ENCODE measurements at places on chromosomes 1 and 21.

DNA sequence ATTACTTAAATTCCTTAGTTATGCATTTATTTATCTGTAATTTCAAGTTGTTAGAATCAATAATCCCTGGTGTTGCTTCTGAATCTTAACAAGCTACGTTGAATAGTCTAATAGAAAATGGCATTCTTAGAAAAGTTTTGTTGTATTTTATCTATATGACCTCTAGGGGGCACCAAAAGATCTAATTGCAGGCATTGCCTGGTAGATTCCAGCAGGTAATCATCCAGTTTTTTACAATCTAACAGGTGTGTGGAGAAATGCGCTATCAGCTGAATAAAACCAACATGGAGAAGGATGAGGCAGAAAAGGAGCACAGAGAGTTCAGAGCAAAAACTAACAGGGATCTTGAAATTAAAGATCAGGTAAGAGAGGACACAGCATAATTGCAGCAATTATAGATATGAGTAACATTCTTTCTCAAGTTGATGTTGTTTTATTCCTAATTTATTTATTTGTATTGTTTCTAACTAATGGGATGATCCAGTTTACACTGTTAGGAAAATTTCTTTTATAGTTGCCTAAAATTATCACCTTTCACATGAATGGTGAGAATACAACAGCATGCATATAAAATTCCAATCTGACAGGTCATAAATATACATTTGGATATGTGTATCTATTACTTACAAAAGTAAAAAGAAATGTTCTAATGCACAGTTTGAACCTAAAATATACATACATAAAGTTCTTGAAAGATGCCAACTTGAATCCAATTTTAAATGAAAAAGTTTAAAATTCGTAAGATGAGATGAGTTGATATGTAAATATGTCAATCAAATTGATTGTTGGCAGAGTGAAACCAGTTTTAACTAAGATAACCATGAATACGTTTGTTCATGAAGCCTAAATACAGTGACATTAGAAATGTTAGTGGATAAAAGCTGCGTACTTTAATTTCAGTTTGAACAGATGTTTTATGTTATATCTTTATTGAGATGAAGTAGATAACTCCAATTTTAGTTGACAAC is 88.4 kb downstream of the SDCCAG8 start:
- no peak for DNase-seq

- DNase-seq: no peak
These were observed 5.8 kb upstream of the LAMC2 start for GRCh38 chr1:183180218-183180617.

GRCh38 chr1:245288796-245289195 is 134.0 kb downstream of the KIF26B start:
- DNase-seq: no peak

DNA sequence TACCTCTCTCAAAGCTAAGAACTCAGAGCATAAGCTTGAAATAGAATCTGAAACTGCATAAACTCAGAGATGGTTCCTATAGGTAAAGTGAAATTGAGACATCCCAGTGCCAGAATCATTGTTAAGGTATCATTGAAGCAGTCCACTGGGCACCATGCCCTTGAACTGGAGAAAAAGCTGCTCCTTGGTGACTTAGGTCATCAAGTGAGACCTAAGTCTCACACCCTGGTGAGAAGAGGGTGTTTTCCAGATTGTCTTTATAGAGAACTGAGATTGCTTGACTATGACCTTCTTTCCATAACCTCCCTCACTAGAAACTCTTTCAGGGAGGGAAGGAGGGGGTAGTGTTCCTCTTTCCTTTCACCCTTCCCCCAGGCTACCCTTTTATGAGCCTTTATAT is 9.4 kb upstream of the ATP6V1G3 start:
- no peak for DNase-seq

DNA sequence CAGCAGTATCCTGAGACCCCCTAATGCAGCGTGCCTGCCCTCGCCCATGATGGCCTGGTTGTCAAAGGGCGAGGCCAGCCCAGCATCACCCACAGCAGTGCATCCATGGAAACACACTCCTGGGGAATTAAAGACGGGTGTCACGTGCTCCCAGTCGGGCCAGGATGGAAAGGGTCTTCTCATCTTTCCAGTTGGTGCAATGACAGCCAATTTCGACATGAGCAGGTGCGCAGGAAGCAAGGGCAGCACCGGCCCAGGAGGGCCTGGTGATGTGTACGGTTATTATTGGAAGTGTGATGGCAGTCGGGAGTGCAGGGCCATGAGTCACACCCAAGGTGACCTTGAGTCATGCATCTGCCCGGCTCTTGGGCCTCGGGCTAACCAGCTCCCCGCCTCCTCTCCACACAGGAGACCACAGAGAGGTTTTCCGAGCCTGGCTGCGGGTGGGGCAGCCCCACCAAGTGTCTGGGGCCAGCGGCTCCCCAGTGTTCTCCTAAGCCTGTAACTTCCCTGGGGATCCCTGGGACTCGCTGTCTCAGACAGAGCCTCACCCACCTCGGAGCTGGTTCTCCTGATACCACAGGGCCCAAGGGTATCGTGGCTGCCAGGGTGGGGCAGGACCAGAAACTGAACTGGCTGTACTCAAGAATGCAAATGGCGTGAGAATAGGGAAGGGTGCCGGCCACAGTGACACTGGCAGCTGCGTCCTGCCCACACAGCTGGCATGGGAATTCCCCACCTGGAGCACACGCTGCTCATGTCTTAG is 119.8 kb downstream of the SIK1 start:
- DNase-seq: no peak

GRCh38 chr1:42737257-42737656 is 2.8 kb downstream of the CLDN19 start:
- DNase-seq: no peak

GRCh38 chr1:162133566-162133965 is 64.1 kb downstream of the NOS1AP start:
- no peak for DNase-seq

DNA sequence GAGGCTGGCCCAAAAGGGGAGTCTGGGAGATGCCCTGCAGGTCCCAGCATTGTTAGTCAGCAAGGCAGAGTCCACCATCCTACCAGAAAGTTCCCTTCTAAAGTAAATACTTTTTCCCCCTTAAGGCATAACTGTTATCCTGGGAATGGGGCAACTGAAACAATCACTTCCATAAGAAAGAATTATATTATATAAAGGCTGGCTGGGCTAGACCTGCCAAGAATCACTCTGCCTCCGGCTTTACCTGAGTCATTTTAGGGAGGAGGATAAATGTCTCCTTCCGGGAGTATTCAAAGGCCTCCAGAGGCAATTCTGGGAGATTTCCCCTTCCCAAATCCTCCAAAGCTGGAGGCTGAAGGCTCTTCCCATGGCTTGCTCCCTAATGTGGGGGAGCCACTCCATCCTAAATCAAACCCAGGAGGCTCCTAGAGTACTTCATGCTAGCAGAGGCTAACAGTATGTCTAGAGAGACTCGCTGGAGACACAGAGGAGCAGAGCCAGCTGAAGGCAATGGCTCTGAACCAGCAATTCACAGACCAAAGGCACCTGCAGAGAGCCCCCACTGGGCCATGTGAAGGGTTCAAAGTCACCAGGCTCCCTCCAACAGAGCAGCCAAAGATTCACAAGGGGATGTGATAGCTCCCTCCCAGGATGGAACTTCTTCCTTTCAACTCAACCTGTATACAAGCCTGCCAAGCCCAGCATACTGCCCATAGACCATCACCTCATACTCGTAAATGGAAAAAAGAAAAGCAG is 116.0 kb downstream of the ASTN1 start:
- DNase-seq: no peak

GRCh38 chr1:56461158-56462127 is 117.9 kb downstream of the PLPP3 start:
- no peak for DNase-seq

DNA sequence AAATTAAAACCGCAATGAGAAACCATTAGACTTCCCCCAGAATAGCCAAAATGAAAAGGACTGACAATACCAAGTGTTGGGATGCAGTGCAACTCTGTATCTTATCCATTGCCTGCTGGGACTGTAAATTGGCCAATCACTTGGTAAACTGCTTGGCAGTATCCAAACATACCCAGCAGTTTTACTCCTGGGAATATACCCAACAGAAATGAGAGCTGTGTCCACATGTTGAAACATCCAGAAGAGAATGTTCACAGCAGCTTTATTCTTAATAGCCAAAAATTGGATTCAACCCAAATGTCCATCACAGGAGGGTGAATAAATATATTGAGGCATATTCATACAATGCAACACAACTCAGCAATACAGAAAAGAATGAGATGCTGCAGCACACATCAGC is 13.7 kb upstream of the FAM20B start:
- no peak for DNase-seq

DNA sequence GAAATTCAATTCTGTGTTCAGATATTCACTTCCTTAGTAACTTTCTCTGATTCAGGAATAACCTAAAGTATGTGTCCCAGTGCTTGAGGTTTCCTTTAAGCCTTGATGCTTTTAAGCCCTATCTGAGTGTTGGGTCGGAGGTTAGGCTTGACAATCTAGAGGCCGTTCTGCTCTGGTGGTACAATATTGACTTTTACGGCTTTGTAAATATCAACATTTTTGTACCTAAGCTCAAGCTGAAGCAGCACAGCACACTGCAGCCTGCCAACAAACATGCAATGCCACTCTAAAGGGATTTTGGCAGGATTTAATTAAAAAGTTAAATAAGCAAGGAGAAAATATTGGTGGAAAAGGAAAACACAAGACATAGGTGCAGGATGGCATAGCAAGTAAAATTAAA is 279.2 kb downstream of the NEGR1 start:
- DNase-seq: no peak

DNA sequence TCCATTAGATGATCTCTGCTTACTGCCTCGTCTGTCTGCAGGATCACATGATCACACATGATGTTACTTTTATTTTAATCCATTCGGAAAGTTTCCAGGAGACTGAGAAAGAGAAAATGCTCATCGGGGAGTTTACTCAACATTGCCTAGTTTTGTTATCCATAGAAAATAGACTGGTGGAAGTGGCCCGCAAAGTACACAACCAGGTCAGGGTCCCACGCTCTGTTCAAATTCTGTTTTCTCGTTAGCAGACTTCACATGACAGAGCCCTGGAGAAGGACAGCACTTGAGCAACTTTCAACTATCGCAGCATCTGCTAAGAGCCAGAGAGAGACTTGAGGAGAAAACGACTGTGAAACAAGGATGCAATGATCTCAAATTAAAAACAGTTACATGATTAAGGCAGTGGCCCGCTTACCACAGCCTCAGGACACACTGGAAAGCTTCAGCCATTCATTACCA is 44.2 kb downstream of the ADAMTS1 start:
- no peak for DNase-seq

DNA sequence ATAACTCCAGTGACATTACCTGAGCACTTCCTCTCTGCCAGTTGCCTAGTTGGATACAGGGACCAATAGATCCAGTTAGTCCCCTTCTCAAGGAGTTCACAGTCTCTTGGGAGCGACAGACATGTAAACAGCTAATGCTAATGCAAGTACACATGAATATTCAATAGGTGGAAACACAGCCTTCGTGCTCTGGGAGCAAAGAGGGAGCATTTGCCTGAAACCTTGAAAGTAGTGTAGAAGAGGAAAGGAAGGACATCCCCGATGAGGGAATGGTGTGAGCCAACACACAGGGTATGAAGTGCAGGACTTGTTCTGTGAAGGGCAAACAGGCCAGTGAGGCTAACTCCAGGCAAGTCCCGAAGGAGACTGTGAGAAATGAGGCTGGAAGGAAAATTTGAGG is 3.8 kb upstream of the TMEM222 start:
- DNase-seq: no peak

Measured in activated CD4-positive, alpha-beta T cell treated with anti-CD3 and anti-CD28 coated beads for 4 hours (primary cell).